Neural progenitor cell (in vitro differentiated cells): ENCODE measurements at places on chromosomes 4 and X. TPM values are rescaled to one million over a fixed set of nuclear protein-coding genes. Genes with fewer than 3 reads are reported as not detected.

PCYT1B gene
- total RNA-seq, result 33.9 and 39.1 TPM in 2 replicates

NR0B1 gene
- total RNA-seq, result not detected in 2 replicates

EDNRA gene
- total RNA-seq, result 2.9 and 3.4 TPM in 2 replicates

CFI gene
- total RNA-seq, result not detected in 2 replicates

GPC4 gene
- 17.7 and 23.6 TPM in 2 replicates for total RNA-seq

P2RY4 gene
- total RNA-seq, result 0.28 TPM in 1 of 2 replicates, not detected in the other

GRCh38 chr4:47287735-47288134 is 175.8 kb downstream of the COMMD8 start:
- no peak for DNase-seq

DNA sequence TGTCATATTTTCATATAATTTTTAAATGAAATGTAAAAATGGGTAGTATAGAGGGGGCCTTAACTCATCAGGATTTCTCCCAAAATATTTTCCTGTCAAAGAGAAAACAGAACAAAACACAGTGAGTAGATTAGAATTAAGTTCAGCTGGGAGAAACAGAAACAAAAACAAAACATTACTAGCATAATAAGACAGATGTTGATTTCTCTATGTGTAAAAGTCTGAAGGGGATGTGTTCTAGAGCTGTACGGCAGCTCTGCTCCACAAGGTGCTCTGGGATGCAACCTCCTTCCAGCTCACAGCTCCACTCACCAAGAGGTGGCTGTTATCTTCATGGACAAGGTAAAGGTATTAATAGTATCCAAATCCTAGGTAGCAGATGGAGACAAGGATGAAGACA is 72.8 kb downstream of the ARHGEF38 start:
- no peak for DNase-seq

DNA sequence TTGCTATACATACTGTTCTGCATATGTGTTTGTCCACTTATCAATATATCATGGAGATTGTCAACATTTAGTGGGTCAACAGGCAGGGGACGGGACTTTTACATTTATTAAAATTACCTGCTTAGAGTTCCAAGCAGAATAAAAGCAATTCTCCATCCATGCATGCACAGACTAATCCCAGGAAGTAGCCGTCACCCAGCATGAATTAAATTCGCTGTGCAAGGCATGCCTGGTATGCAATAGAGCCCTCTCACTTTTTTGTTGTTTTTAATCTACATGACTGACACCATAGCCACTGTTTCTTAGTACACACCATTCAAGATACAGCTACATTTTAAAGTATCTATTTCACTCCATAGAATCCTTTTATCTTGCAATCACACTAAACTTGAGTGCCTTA is 108.9 kb downstream of the USP46 start:
- DNase-seq, result peak; percentile 57

DNA sequence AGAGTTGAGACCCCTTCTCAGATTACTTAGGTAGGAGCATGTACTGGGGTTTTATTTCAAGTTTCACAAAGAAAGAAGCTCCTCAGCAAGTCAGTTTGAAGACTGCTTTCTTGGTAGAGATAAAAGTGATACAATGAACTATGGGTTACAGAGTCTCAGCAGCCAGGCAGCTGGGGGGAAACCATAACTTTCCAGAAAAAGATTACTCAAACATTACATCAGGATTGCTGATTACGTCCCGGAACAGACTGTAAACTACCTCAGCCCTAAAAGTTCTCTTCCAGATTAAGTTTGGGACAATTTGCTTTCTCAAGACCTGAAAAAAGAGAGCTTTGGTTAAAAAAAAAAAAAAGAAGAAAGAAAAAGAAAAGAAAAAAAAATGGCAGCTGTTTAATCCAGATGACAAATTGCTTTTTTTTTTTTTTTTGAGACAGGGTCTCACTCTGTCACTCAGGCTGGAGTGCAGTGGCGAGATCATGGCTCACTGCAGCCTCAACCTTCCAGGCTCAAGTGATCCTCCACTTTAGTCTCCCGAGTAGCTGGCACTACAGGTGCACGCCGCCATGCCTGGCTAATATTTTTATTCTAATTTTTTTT is 16.6 kb downstream of the SAT1 start:
- no peak for DNase-seq

DNA sequence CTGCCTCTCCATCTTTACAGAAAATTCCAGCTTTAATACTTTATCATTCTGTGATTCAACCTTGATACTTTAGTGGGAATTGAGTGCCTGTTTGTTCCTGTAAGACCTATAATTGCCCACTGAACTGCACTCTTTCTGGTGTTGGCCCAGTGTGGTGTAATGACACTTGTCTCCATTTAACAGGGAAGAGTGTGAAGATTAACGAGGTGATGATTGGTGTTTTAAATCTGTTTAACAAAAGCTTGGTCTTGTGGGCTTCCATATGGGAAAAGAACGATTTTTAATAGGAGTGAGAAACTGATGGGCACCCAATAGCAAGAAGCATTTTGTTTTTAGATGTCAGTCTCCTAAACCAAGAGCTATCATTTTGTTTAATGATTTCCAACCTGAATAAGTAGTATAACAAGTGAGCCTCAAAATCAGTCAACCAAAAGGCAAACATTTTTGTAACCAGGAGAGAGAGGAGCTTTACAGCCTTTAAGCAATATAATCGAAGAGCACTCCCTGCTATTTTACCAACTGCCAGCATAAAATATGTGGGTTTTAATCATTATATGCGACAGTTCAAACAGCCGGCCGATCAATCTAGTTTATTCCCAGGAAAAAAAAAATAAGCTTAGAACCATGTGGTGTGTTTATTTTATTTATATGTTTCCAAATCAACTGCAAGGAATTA is 50.2 kb downstream of the SUPT20HL1 start:
- DNase-seq, result no peak
